ENCODE measurements at places on chromosomes 12 and 14.

DNA sequence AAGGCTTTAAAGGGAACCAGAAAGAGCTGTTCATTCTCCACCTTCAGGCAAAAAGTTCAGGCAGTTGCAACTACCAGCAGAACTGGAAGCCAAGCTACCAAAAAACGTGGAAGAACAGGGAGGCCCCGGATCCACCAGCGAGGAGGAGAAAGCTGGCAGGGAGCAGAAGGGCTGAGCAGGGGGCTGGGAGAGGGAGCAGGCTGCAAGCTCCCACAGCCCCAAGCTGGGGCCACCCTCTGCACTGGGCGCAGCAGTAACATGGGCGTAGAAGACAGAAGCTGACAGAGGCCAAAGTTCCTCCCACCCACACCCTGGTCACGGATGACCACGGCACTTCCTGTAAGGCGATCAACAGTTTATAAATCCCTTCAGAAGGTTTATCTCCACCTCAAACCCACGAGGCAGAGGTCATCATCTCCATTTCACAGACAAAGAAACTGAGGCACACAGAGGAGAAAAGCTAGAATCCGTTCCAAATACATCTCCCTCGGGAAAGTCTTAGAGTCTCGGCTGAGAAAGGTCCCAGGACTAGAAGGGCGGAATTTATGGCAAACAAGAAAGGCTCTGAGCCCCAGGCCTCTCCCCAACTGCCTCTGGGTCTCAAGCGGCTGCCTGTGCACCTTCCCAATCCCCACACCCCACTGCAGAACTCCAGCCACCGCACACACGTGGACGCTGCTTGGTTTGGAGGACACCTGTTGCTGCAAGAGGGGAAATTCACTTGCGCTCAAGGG, 1.8 kb downstream of the CCDC85C start:
- DNase-seq = no peak

GRCh38 chr12:87233671-87234070, 795.5 kb downstream of the C12orf50 start:
- DNase-seq = no peak

GRCh38 chr14:68325267-68325807, 467.5 kb downstream of the ZFP36L1 start:
- DNase-seq = no peak

- DNase-seq = no peak
Observed at GRCh38 chr12:27578689-27579372, 54.8 kb downstream of the PPFIBP1 start.

DNA sequence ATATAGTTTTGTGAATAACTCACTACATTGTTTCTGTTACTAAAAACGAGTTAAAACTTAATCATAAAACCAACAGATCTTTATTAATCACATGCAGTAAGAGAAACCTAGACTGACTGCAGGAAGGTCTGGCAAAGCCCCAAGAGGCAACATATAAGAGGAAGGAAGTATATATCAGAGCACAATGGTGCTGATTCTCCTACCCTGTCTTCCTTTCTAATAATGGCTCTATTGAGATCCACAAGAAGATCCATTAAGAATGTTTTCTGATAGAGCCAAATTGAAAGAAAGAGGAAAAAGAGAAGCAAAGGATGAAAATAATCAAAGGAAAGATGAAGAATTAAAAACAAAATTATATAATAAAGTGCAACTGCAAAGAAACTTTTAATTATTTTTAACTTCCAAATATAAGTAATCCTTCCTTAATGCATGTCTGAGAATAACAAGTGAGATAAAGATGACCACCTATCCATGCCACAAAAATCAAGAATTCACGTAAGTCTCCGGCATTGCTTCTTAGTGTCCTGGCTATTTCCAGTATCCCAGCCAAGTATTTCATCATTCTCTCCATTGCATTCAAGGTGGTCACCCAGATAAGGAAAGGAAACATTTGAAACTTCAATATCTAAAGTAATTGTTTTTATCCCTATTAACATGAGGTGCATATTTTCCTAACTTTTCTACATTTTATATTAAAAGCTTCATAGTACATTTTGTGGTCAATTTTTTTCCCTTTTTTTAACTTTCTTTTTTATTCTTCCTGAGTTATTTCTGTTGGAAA, 62.2 kb downstream of the SOX5 start:
- DNase-seq = no peak

GRCh38 chr12:127809275-127809674, 457.7 kb upstream of the TMEM132C start:
- DNase-seq = no peak

GRCh38 chr12:100302081-100302480, 35.1 kb downstream of the SCYL2 start:
- DNase-seq = no peak

DNA sequence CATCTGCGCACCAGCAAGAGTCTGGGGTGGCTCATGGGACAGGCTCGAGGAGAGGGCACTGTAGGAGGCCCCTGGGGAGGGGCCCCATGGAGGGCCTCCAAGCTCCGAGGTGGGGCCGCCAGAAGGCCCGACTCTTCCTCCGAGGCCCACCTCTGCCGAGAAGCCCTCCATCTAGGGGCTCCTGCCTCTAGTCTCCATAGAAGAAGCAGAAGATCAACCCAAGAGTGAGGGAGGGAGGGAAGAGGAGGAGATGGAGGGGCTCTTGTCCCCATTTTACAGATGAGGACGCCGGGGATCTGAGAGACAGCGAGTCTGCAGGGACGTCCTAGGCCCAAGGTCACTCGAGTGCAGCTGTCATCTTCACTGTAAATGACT, 41.2 kb downstream of the DIO3 start:
- DNase-seq = no peak

- DNase-seq = no peak
Observed at GRCh38 chr12:29578731-29579130, 81.2 kb upstream of the OVCH1 start.

- no peak for DNase-seq
Observed at GRCh38 chr14:75223664-75224154, 47.3 kb upstream of the TMED10 start.

DNA sequence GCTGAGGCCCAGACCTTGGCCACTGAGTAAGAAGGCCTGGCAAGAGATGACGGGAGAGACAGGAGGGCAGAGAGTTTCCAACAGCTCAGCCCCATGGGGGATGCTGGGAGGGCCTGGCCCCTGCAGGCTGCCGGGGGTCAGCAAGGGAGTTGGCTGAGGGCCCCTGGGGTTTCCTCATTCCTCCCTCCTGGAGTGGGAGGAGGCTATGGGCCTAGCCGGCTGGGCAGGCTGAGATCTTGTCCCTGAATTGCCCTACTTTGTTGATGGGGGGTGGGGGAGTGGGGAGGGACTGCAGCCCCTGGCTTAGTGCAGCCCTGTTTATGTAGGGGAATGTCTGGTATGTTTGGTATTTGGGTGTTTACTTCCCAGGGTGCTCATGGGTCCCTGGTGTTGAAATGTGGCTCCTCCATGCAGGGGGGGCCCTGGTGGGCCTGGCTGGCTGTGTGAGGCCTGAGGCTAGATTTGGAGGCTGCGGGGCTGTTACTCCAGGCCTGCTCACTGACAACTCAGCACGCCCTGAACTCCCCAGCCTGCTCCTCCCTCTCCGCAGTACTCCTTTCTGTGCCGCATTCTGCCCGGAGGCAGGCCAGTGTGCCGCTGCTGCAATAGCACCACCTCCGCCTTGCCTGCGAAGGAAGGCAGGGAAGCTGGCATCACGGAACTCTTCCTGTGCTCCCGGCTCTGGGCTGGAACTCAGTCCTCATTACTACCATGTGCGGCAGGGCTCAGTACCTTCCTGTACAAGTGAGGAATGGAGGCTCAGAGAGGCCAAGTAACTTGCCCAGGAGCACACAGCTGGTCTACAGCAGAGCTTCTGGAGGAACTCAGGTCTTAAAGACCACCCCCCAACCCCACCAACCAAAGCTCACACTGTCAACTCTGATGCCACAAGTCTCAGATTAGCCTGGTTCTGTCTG, 25.3 kb downstream of the JDP2 start:
- no peak for DNase-seq

- DNase-seq = no peak
Observed at GRCh38 chr14:89903340-89903952, 51.1 kb downstream of the EFCAB11 start.

- no peak for DNase-seq
Observed at GRCh38 chr14:95964901-95965300, 74.3 kb upstream of the C14orf132 start.

GRCh38 chr12:108852674-108853309, 4.6 kb downstream of the SSH1 start:
- no peak for DNase-seq

DNA sequence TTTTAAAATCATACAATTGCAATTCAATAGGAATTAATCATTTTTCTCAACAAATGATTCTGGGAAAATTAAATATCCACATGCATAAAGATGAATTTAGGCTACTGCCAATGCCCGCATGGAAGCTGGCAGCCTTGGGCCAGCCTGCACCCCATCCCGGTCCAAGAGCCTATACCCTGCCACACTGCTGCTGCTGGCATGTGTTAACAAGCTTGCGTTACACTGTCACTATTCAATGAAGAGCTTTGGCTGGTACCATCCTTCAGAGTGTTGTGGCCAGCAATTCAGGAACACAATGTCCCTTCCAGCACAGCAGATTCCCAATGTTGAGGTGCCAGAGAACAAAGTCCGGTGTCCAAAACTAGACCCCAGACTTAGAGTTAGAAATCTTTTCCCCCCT, 13.6 kb upstream of the TAS2R14 start:
- no peak for DNase-seq

DNA sequence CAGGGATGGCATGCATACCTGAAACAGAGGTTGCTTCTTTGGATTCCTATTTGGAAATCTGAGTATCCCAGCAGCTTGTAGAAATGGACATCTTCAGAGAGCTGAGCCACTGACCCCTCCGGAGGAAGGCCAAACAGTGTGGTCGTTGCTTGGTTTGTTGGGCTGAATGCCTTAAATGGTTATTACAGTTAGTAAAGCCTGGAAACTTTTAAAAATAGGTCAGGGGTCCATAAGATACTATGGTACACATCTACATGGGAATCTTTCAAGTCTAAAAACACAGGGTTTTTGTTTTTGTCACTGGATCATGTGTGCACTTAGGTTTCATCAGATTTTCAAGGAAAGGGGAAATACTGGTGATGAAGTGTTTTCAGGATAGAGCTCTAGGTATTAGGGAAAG, 7.7 kb downstream of the DYRK2 start:
- DNase-seq = no peak

GRCh38 chr12:2378835-2379330, 326.1 kb downstream of the CACNA1C start:
- no peak for DNase-seq

- DNase-seq = no peak
Observed at GRCh38 chr12:113295886-113296556, 38.9 kb downstream of the SLC8B1 start.

- DNase-seq = no peak
Observed at GRCh38 chr12:51636986-51637385, 46.0 kb downstream of the SCN8A start.

DNA sequence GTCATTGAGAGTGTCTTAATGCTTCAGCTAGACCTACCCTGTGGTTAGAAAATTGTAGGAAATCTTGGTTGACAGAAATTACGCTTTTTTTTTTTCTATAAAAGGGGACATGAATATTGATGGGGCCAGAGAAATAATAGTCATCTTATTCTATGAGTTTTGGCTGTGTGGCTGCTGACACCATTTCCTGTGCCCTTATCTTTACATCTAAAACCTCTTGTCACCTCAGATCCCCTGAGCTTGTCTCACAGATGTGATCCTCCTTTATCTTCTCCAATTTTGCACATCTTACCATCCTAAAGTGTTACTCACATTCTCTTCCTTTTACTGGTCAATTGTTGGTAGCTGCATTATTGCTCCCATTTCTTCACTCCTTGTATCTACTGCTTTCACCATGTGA, 36.1 kb downstream of the ASCL1 start:
- no peak for DNase-seq

DNA sequence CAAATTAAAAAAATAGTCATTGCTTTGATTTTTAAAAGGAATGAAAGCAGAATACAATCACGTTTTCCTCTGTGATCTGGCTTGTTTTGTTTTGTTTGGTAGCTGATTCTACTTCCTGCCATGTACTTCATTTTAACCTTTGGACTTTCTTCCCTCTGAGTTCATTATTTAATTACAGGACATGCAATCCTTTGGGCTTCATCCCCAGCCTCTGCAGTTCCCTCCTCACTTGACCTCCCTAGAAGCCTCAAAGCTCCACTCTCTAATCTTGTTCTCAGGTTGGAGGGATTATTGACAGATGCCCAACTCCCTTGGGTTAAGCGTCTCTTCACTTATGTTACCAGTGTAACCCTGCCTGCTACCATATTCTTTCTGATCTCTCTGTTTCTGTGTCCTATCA, 967.9 kb upstream of the SEL1L start:
- no peak for DNase-seq

DNA sequence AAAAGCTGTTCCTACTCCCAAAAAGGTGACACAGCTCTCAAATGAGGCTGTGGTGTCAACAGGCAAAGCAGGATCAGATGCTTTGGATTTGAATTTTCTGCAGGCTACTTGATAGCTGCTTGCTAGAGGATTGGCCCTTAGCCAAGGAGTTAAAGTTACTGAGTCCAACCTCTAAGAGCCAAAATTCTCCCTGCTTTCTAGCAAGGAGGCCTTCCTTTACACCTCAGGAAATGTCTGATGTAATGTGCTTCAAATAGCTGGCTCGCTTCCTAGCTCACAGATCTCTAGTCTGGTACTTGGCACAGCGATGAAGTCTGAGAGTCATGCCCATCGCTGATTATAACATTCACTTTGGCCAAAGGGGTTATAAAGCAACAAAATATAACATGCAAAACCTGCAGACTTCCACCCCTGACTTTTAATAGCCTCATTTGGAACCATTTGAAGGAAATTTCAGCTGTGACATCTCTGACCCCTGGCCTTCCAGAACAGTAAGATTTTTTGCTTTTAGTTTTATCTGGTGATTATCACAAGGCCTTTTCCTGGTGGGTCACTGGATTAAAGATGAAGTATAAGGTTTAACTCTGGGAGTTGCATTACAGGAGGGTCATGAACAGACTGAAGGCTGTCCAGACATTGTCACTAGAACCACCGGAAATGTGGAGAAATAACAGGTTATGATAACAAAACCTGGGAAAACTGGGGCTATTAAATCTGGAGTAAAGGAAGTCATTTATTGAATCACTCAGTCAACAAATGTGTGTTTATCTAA, 189.7 kb downstream of the EPS8 start:
- DNase-seq = no peak

DNA sequence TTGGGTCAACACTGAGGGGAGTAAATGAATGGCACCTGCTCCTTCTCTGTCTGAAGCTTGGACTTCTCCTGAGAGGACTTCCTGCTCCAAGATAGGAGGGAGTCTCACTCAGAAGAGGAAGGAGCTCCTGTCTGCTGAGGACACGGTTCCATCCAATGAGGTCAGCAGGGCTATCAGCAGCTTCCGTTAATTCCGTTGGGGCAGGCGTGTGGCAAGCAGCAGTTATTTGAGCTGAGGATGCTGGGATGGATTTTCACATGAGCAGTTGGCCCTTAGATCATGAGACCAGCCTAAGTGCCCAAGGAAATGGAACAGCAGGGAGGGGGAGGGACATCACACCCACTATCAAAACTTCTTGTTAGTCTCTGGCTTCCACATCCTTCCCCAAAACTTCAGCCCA, 159.0 kb upstream of the PZP start:
- DNase-seq = no peak

DNA sequence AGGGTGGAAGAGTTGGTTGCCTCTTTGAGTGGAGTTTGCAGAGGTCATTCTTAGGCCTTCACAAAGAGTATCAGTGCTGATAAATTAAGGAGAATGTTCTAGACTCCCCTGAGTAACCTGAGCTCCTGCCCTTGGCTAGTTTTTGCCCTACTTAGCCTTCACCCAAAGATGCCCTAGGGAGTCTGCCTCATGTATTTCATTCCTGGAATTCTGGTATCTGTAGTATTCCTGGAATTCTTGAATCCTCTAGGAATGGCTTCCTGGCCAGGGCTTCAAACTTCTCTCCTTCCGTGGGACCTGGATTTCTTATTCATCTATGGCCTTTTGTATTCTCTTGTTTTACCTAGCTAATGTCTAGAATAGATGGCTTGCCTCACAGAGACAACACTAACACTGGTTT, 701.1 kb downstream of the NOVA1 start:
- no peak for DNase-seq
